Panc1 (cell line): ENCODE measurements at places on chromosomes 5 and 9.

- no peak for DNase-seq
Observed at GRCh38 chr9:96655198-96655851, at the start of gene PRXL2C. TSS of gene PRXL2C (minus strand) at chr9:96655317. CDS start at chr9:96655281, 36 bp downstream.

DNA sequence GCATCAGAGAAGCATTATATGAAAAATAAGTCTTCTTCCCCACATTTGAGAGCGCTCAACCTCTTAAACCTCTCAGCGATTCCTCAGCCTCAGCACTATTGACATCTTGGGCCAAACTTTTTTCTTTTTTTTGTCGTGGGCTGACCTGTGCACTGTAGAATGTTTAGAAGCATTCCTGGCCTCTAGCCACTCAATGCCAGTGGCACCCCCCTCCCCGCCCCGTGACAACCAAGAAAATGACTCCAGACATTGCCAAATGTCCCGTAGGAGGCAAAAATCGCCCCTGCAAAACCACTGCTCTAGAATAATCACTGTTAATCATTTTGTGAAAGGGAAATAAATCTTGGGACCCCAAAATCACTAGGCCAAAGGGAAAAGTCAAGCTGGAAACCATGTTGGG, 129.1 kb upstream of the BOD1 start:
- no peak for DNase-seq

DNA sequence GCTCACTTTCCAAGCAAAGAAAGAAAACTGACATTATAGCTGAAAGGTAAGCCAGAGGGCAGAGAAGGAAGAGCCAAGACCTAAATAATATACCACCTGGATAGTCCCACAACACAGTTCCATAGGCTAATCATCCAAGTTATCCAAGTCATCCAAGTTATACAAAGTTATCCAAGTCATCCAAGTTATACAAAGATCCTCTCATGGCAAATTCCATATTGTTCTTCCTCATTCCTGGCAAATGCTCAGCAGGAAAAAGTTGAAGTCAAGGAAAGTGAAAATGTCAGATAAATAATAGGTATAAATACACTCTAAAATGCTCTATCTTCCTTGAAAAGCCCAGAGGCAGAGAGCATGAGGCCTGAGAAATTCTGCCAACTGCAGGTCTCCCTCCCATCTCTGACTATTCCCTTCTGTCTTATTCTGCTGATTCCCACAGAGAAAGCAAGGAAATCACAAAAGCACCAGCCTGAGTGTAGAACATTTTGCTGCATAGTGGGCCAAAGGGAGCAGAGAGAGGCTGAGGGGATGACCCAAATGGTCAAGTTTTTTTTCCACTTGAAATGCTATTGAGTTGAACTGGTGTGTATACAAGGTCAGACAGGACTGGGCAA, 12.5 kb downstream of the MCTP1 start:
- DNase-seq: no peak

DNA sequence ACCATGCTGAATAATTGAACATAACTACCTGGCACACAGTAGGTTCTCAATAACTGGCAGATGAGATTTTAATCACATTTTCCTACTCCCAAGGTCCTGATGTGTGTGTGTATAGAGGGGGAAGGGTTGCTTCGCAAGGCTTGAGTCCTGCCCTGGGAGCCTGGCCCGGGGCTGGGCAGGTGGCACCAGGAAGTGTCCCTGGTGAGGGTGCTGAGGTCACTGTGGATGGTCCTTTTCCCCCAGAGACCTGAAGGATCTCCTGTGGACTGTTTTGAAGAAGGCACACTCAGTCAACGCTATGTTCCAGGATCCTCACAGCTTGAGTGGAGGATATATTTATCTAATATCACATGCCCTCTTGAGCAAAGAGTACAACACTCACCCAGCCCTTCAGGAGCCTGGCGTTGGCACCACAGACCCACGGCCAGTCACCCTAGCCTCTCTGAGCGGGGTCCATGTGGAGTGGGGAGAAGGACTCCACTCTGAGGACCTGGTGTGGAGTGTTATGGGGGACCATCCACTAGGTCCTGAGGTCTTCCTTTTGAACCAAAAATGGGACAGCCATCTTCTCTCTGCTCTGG, 177.8 kb downstream of the GABBR2 start:
- no peak for DNase-seq

GRCh38 chr5:6492934-6493333, 44.3 kb downstream of the UBE2QL1 start:
- no peak for DNase-seq

- no peak for DNase-seq
Observed at GRCh38 chr9:99116003-99116411, 11.1 kb downstream of the TGFBR1 start.

DNA sequence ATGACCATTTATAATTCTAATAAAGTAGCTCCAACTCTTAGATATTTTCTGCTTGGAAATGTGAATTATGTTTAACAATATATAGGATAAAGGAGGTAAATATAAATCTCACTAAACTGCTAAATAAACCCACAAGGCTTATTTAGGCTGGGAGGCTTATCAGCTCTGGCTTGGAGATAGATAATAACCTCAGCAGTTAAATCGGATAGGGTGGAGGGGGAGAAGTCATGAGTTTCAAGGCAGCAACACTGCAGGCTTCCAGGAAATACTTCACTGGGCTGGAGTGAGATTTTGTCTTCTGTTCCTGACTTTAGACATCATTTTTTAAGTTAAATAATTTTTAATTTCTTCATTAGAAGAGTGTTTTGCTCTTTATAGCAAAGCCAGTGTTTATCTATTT, 80.0 kb upstream of the ITGA2 start:
- DNase-seq: no peak

GRCh38 chr5:50791813-50792212, 125.4 kb downstream of the PARP8 start:
- no peak for DNase-seq

- DNase-seq: no peak
Observed at GRCh38 chr5:113491022-113491421, 2.8 kb upstream of the MCC start.

GRCh38 chr9:21741151-21741550, 61.3 kb upstream of the MTAP start:
- no peak for DNase-seq

GRCh38 chr5:131463656-131464055, 171.4 kb downstream of the RAPGEF6 start:
- no peak for DNase-seq

DNA sequence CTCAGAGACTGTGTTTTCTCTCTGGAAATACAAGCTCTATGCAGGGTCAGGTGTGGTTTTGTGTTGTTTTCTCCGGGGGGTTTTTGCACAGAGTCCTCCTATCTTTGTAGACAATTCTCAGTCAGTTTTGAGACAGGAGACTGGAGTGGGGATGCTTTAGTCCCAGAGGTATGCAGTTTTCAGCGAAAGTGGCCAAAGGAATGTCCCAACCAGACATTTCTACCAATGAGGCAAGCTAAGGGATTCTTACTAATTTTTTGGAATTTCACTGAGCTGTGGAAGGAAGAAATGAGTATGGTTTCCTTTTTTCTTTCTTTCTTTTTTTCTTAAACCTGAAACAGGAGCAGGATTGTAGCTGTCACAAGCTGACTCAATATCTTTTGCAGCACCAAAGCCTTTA, 35.3 kb upstream of the PLPP1 start:
- DNase-seq: no peak

DNA sequence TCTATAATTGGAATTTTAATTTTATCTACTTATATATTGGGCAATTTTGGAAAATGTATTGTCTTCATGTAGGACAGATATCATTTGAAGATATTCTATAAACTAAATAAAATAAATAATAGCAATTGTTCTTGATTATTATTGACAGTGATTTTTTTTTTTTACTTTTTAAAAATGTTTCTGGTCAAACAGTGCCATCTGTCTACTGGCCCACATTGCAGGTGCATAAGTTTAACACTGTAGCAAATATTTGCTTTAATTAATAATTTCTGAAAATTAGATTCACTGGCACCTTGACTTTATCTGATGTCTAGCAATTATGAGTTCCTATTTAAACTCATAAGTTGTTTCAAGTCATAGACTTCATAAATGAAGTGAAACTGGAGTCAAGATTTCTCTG, 41.1 kb upstream of the ISOC1 start:
- DNase-seq: no peak

DNA sequence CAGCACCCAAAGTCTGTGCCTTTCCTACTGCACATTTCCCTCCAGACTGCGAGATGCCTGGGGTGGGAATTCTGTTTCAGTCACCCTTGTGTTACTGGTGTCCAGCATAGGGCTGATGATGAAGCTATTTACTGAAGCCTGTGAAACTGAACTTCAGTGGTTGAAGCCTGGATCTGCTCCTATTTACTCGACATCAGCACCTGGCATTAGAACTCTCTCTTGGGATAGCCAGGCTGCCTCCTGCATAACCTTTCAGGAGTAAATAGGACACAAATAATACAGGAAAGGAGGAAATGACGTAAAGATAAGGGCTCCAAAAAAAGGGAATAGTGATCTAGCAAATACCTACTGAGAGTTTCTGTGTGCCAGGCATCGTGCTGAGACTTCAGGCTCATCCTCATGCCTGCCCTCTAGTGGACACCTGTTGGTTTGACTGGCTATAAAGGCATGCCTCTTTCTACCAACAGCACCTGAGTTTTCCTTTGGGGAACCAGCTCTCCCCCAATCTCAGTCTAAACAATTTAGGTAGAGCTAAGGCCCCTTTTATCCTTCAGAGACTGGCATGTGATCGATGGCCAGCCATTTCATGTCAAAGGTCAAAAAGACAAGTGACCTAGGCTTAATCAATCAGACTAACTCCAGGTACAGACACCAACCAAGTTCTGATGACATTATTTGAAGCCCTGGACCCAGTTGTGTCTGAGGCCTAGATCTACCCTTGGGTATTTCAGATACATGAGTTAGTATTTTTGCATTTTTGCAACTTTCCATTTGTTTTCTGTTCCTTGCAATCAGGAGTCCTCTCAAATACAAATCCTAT, 192.1 kb upstream of the TRIM32 start:
- DNase-seq: peak; percentile 13

- DNase-seq: no peak
Observed at GRCh38 chr9:133930682-133931485, 61.2 kb downstream of the VAV2 start.

DNA sequence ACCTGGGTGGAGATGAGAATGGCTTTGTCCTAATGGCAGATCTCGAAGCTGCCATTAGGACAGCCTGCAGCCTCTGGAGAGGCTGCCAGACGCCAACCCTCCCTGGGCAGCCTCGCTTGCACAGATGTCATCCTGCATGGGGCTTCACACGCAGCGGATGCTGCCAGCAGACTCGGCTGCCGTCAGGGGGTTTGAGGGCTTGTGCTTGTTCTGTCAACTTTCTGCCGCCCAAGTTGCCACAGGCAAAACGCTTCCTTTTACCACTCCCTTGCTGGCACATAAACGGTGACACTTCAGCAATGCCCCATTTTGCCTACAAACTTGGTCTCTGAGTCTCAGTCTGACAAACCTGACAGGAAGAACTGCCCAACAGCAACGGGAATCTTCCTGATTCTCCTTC, 24.7 kb downstream of the DAP start:
- no peak for DNase-seq

DNA sequence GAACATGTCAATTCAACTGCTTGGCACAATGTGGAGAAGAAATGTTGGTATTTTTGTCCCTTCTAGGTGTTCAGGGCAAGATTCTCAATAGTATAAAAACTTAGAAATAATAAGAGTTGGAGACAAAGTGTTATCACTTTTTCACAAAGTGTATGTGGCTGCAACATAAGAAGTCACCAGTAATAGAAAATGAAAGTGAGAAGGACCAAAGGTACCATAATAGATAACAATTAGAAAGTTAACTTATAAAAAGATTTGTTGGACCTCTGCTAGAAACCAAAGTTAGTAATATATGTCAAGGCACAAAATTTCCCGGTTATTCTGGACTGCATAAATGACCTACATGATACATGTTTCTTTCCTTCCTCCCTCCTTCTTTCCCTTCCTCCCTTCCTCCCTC, 1535.3 kb downstream of the EFNA5 start:
- no peak for DNase-seq

DNA sequence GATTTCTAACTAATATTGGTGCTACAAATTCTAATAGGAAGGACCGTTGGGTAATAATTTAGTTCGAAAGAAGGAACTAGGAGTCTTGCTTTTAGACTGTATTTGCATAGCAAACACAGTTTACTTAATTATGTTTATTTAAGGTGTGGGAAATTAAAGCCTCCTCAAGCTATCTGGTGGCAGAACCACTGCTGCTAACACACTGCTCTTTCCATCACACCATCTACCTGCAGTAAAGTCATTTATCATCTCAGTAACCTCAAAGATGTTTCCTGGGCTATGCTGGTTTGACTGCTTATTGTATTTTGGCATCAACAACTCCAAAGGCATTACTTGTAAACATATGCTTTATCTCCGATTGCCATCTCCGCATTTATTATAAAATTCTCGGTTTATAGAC, 114.3 kb downstream of the DEPDC1B start:
- no peak for DNase-seq

GRCh38 chr5:71899865-71900342, 180.8 kb downstream of the CARTPT start:
- no peak for DNase-seq

GRCh38 chr5:127072861-127073846, at the start of gene C5orf63:
TSS of gene C5orf63 (minus strand) at chr5:127073502. CDS start at chr5:127058995, 14,507 bp downstream.
- DNase-seq: no peak

GRCh38 chr5:126395198-126395597, 28.0 kb upstream of the GRAMD2B start:
- no peak for DNase-seq
